Transverse colon (tissue), 4 donors: ENCODE measurements at places on chromosomes 5 and 9. TPM values are rescaled to one million over a fixed set of nuclear protein-coding genes. Genes with fewer than 3 reads are reported as not detected.
A peak's percentile ranks its signal among the peaks of the same experiment; 100 is the strongest.

- H3K27me3 ChIP-seq: peaks cover 26% of the 10 kb centered on the region
- peak; percentile 74 for DNase-seq
- no peak overlapping the region for H3K4me3 ChIP-seq
Observed at GRCh38 chr9:133742849-133743444, 4.8 kb upstream of the SARDH start.

GRCh38 chr5:171710451-171711024 lies 75.1 kb upstream of the SMIM23 start:
- H3K27me3 ChIP-seq: no peaks in the 10 kb centered on the region
- H3K27ac ChIP-seq: no peak overlapping the region
- no peaks in the 10 kb centered on the region for H3K36me3 ChIP-seq
- no peaks in the 10 kb centered on the region for H3K4me1 ChIP-seq

DNA sequence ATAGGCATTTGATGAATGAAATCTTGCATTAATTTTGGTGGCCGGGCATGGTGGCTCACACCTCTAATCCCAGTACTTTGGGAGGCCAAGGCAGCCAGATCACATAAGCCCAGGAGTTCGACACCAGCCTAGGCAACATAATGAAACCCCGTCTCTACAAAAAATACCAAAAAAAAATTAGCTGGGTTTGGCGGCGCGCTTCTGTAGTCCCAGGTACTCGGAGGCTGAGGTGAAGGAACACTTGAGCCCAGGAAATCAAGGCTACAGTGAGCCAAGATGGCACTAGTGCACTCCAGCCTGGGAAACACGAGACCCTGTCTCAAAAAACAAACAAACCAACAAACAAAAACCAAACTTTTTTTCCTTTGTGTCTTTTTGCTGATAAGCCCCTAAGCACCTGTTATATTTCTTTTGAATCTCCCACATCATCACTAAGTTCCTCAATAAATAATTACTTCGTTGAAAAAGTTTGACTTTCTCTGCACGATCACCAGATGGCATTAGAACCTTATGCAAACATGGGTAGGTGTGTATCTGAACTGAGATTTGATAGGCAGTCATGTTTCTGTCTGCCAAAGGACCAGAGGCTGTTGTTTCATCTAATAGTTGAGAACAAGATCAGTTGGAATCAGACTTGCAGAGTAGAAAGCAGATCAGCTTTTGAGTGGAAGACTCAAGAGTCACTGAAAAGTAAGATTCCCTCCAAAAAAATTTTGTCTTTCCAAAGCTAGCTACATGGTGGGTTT lies 5.5 kb upstream of the MATR3 start:
- H3K4me1 ChIP-seq: peaks cover 12% of the 10 kb centered on the region
- H3K27ac ChIP-seq: no peak overlapping the region
- no peak overlapping the region for H3K4me3 ChIP-seq
- H3K27me3 ChIP-seq: no peaks in the 10 kb centered on the region
- DNase-seq: no peak

DNA sequence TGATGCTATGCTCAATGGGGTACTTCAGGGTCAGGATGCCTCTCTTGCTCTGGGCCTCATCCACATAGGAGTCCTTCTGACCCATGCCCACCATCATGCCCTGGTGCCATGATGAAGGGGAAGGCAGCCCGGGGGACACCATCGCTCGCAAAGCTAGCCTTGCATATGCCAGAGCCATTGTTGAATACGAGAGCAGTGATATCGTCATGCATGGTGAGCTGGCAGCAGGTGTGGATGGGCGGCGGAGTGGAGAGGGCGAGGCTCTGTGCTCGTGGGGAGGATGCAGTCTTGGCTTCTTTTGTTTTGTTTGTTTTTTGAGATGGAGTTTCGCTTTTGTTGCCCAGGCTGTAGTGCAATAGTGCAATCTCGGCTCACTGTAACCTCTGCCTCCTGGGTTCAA lies 17.2 kb upstream of the SPZ1 start:
- H3K36me3 ChIP-seq: no peaks in the 10 kb centered on the region
- H3K27ac ChIP-seq: no peak overlapping the region
- H3K27me3 ChIP-seq: no peaks in the 10 kb centered on the region
- no peak for DNase-seq
- no peak overlapping the region for H3K4me3 ChIP-seq

GRCh38 chr5:59956130-59956783 lies 62.7 kb upstream of the PDE4D start:
- H3K4me1 ChIP-seq: no peaks in the 10 kb centered on the region
- no peaks in the 10 kb centered on the region for H3K36me3 ChIP-seq
- no peaks in the 10 kb centered on the region for H3K27me3 ChIP-seq
- no peak for DNase-seq
- H3K27ac ChIP-seq: no peak overlapping the region

DNA sequence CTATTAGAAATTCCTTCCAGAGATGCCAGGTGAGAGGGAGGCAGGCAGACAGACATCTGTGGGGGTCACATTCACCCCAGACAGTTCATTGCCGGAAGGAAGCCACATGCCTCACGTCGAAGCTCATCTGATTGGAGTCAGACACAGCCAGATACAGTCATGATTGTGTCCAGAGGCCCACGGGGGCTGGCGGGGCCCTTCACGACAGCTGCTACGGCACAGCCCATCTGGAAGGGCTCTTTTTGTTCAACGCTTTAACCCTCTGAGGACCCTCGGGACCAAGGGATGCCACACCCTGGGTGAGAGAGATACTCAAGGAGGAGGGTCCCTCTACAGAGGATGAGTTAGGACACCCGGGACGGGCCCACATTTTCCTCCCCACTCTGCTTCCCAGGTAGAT lies 31.9 kb upstream of the GABRP start:
- H3K4me3 ChIP-seq: no peak overlapping the region
- no peak for DNase-seq
- H3K36me3 ChIP-seq: no peaks in the 10 kb centered on the region
- peaks cover 30% of the 10 kb centered on the region for H3K4me1 ChIP-seq
- H3K27me3 ChIP-seq: no peaks in the 10 kb centered on the region

- H3K36me3 ChIP-seq: no peaks in the 10 kb centered on the region
- no peak for DNase-seq
- no peak overlapping the region for H3K27ac ChIP-seq
- H3K27me3 ChIP-seq: peaks cover 84% of the 10 kb centered on the region
- H3K4me3 ChIP-seq: no peak overlapping the region
Observed at GRCh38 chr9:132487980-132488535, 78.0 kb downstream of the CFAP77 start.

- DNase-seq: no peak
- no peaks in the 10 kb centered on the region for H3K4me1 ChIP-seq
- H3K36me3 ChIP-seq: no peaks in the 10 kb centered on the region
- no peak overlapping the region for H3K27ac ChIP-seq
- H3K4me3 ChIP-seq: no peak overlapping the region
- no peaks in the 10 kb centered on the region for H3K27me3 ChIP-seq
Observed at GRCh38 chr9:117000834-117001233, 313.7 kb downstream of the TRIM32 start.

GRCh38 chr5:142970440-142971030 lies 200.4 kb downstream of the ARHGAP26 start:
- DNase-seq: no peak
- peaks cover 7% of the 10 kb centered on the region for H3K4me1 ChIP-seq
- H3K27ac ChIP-seq: no peak overlapping the region
- H3K4me3 ChIP-seq: no peak overlapping the region

- H3K27ac ChIP-seq: no peak overlapping the region
- H3K4me1 ChIP-seq: no peaks in the 10 kb centered on the region
- H3K4me3 ChIP-seq: no peak overlapping the region
Observed at GRCh38 chr5:43523662-43524072, 8.7 kb upstream of the C5orf34 start.

GRCh38 chr9:5784526-5785315 lies 48.2 kb downstream of the ERMP1 start:
- no peaks in the 10 kb centered on the region for H3K27me3 ChIP-seq
- H3K4me3 ChIP-seq: no peak overlapping the region
- H3K27ac ChIP-seq: no peak overlapping the region
- no peak for DNase-seq
- H3K4me1 ChIP-seq: no peaks in the 10 kb centered on the region

DNA sequence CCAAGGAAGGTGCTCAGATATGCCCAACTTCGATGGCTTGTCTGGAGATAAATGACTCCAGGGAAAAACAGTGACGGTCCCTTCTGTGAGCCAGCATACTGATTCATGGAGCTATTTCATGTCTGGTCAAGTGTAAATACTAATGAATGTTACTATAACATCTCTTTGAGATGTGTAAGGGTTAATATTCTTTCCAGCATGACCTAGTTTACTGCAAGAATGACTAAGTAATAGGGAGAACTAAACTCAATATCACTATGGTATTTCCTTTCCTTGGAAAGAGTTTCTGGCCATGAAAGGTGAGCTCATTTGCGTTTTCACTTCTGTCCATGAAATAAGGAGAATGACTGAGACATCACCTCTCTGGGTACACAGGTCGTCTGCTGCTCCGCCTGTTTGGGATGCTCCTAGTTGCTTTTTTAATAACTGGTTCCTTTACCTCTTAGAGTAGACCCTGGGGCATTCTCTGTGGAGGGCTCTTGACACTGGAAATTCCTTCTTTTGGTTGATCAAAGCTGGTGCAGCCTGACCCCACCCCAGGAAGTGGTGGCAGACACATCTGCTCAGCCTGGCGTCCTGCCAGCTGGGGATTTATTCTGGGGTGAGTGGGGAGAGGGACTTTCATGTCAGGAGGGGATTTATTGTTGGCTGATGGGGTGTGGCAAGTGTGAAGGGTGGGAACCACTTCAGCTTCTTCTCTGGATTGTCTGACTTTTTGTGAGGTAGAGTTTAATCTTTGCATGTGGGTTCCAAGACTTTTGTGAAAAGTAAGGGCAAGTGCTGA lies 250.0 kb upstream of the MPDZ start:
- H3K27me3 ChIP-seq: no peaks in the 10 kb centered on the region
- H3K4me1 ChIP-seq: no peaks in the 10 kb centered on the region
- DNase-seq: no peak
- H3K36me3 ChIP-seq: no peaks in the 10 kb centered on the region

- H3K36me3 ChIP-seq: no peaks in the 10 kb centered on the region
- peak; percentile 11 for DNase-seq
- H3K27ac ChIP-seq: no peak overlapping the region
- H3K4me1 ChIP-seq: no peaks in the 10 kb centered on the region
- no peak overlapping the region for H3K4me3 ChIP-seq
Observed at GRCh38 chr9:71285191-71285656, 163.8 kb upstream of the TRPM3 start.

GRCh38 chr5:36277521-36278176 lies 24.1 kb downstream of the RANBP3L start:
- peaks cover 4% of the 10 kb centered on the region for H3K4me1 ChIP-seq
- H3K4me3 ChIP-seq: no peak overlapping the region
- no peak overlapping the region for H3K27ac ChIP-seq
- no peak for DNase-seq
- no peaks in the 10 kb centered on the region for H3K27me3 ChIP-seq

- no peaks in the 10 kb centered on the region for H3K36me3 ChIP-seq
- no peak overlapping the region for H3K27ac ChIP-seq
- DNase-seq: no peak
- H3K4me1 ChIP-seq: no peaks in the 10 kb centered on the region
- no peak overlapping the region for H3K4me3 ChIP-seq
- no peaks in the 10 kb centered on the region for H3K27me3 ChIP-seq
Observed at GRCh38 chr9:87640385-87640795, 85.5 kb upstream of the CTSL start.

- peak overlapping the region; percentile 58 for H3K27ac ChIP-seq
- H3K36me3 ChIP-seq: no peaks in the 10 kb centered on the region
- H3K4me1 ChIP-seq: peaks cover 24% of the 10 kb centered on the region
Observed at GRCh38 chr9:34072410-34072809, 23.7 kb upstream of the UBAP2 start.

DNA sequence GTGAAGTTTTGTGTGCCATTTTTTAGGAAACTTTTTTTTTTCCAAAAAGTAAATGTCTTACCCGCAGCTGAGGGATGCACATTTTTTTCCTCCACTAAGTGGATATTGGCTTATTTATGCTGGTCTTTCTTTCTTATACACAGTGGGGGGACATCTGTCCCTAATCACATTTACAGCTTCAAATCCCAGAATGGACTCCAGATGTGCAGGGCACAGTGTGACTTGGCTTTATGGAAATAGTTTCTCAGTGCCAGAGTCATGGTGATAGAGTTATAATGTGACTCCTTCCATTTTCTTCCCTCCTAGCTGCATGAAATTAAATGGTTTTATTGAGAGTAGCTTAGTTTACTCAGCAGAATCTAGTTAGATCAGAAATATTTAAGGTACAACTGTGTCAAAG lies 66.5 kb downstream of the SV2C start:
- H3K36me3 ChIP-seq: no peaks in the 10 kb centered on the region
- H3K27ac ChIP-seq: no peak overlapping the region
- peaks cover 2% of the 10 kb centered on the region for H3K27me3 ChIP-seq
- H3K4me1 ChIP-seq: no peaks in the 10 kb centered on the region

- H3K4me1 ChIP-seq: peaks cover 3% of the 10 kb centered on the region
- no peaks in the 10 kb centered on the region for H3K27me3 ChIP-seq
- no peak overlapping the region for H3K27ac ChIP-seq
- no peaks in the 10 kb centered on the region for H3K36me3 ChIP-seq
- H3K4me3 ChIP-seq: no peak overlapping the region
- no peak for DNase-seq
Observed at GRCh38 chr5:40619421-40619820, 60.3 kb upstream of the PTGER4 start.

Gene SPINK13
- total RNA-seq: not detected

Gene ANKH
- total RNA-seq: 66.2 TPM

Gene PHPT1
- total RNA-seq: 95.3 TPM

Gene PRLR
- 11.1 TPM for total RNA-seq

Gene STING1
- total RNA-seq: 17.3 TPM
